Thoracic aorta (tissue), 2 donors: ENCODE measurements at places on chromosomes 1 and 21.

DNA sequence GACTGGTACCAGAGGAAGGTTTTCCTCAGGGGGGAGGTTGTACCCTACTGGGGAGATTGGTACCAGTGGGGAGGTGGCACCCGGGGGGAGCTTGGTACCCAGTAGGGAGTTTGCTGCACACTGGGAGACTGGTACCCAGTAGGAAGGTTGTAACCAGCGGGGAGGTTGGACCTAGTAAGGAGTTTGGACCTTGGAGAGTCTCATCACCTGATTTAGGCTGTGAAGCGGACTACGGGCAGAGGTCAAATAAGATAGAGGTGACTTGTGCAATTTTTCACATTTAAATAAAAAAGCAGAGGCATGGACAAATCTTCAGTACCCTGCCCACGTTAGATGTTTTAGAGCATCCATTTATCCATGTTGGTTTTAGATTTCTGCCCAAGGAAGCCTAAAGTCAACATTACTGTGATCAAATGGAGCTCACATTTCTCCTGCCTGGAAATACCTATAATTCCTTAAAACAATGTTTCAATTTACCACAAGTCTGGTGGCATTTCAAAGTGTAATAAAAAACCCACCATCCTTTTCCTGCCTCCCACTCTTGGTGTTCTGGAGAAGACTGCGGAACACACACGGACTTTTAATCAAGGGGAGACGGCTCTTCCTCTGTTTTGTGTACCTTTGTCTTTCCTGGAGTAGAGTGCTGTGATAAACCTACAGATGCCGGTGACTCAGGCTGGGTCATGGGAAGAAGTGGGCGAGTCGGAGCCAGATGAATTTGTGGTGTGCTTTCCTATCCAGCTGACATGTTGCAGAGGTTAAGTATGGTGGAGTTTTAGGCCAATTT lies 36.2 kb upstream of the MRPS6 start:
- no peak overlapping the region for H3K27ac ChIP-seq
- peaks cover 14% of the 10 kb centered on the region for H3K4me1 ChIP-seq
- H3K27me3 ChIP-seq, result no peaks in the 10 kb centered on the region
- no peaks in the 10 kb centered on the region for H3K36me3 ChIP-seq
- DNase-seq, result no peak

DNA sequence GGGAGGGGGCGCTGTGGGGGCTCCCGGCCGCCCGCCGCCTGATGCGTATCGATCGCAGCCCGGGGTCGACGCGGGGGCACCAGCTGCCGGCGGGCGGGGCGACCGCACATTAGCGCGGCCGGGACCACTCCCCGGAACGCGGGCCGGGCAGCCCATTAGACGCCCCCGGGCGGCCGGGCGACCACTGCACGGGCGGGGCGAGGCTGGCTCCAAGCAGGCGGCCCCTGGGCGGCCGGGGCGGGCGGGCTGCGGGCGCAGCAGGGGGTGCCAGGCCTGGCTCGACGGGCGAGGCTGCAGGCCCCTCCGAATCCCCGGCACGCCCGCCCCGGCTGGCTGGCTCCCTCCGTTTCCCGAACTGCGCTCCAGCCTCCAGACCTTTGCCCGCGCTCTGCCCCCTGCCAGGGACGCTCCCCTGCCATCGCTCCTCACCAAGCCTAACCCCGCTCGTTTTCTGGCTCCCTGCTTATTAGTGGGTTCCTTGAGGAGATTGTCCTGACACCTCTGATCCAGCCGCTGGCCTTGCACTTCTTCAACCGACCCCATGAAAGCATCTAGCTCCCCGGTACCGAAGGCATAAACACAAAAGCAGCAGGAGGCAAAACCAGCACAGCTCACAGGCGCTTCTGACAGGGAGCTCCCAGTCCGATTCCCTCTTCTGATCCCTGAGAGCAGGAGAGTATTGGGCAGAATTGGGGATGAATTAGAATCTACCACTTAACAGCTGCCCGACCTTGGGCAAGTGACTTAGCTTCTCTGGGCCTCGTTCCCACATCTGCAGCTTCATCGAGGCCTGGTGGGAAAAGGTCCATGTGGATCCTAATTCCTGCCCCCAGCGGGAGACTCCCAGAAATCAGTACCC lies 92.6 kb upstream of the CASZ1 start:
- no peaks in the 10 kb centered on the region for H3K27me3 ChIP-seq
- no peak overlapping the region for H3K27ac ChIP-seq
- H3K4me3 ChIP-seq, result no peak overlapping the region
- no peaks in the 10 kb centered on the region for H3K36me3 ChIP-seq

GRCh38 chr1:213523781-213524398 lies 463.9 kb upstream of the PROX1 start:
- H3K36me3 ChIP-seq, result no peaks in the 10 kb centered on the region
- DNase-seq, result no peak
- no peaks in the 10 kb centered on the region for H3K4me1 ChIP-seq
- no peak overlapping the region for H3K4me3 ChIP-seq
- H3K27ac ChIP-seq, result no peak overlapping the region
- H3K27me3 ChIP-seq, result no peaks in the 10 kb centered on the region

DNA sequence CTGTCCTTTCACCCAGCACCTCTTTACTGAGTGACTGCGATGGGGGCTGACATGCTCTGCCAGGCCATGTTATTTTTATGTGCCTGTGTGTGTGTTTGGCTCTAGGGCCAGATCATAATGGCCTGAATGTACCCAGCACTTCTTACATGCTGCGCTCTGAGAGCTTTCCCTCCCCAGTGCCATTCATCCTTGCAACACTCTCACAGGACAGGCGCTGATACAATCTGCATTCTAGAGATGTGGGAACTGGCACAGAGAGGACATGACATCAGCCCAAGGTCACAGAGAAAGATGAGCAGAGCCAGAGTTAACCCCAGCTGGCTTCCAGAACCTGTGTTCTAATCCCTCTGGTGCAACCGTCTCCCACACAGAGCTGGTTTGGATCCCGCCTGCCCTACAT lies 54.5 kb downstream of the ARHGEF10L start:
- H3K4me1 ChIP-seq, result peaks cover 57% of the 10 kb centered on the region
- H3K27me3 ChIP-seq, result no peaks in the 10 kb centered on the region

DNA sequence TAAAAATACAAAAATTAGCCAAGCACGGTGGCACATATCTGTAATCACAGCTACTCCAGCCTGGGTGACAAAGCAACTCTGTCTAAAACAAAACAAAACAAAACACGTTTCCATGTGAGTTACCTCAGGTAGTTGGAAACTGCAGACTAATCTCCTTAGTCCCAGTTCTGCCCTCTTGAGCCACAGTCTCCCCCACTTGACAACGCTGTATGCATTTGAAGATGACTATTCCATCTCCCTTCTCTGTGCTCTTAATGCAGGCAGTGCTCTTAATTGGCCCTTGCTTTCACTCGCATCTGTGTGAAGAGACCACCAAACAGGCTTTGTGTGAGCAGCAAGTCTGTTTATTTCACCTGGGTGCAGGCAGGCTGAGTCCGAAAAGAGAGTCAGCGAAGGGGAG lies 19.6 kb upstream of the DHCR24 start:
- H3K4me3 ChIP-seq, result no peak overlapping the region
- DNase-seq, result no peak
- H3K27me3 ChIP-seq, result no peaks in the 10 kb centered on the region
- no peak overlapping the region for H3K27ac ChIP-seq
- no peaks in the 10 kb centered on the region for H3K36me3 ChIP-seq

GRCh38 chr1:211915924-211916323 lies 85.4 kb upstream of the LPGAT1 start:
- no peaks in the 10 kb centered on the region for H3K27me3 ChIP-seq
- no peak for DNase-seq
- H3K4me1 ChIP-seq, result peaks cover 3% of the 10 kb centered on the region
- no peak overlapping the region for H3K27ac ChIP-seq

- H3K27ac ChIP-seq, result no peak overlapping the region
- H3K4me3 ChIP-seq, result no peak overlapping the region
- peaks cover 9% of the 10 kb centered on the region for H3K4me1 ChIP-seq
- DNase-seq, result no peak
- no peaks in the 10 kb centered on the region for H3K36me3 ChIP-seq
Measured at GRCh38 chr1:150142083-150142482, 7.6 kb upstream of the PLEKHO1 start.

GRCh38 chr1:236394879-236395229 lies 768 bp downstream of the EDARADD start:
- no peaks in the 10 kb centered on the region for H3K36me3 ChIP-seq
- H3K4me3 ChIP-seq, result peak overlapping the region; percentile 85
- no peak for DNase-seq

GRCh38 chr1:228349701-228350171 lies 56.9 kb downstream of the TRIM11 start:
- DNase-seq, result no peak
- no peaks in the 10 kb centered on the region for H3K4me1 ChIP-seq
- no peaks in the 10 kb centered on the region for H3K27me3 ChIP-seq
- no peak overlapping the region for H3K27ac ChIP-seq
- H3K36me3 ChIP-seq, result no peaks in the 10 kb centered on the region
- H3K4me3 ChIP-seq, result no peak overlapping the region

DNA sequence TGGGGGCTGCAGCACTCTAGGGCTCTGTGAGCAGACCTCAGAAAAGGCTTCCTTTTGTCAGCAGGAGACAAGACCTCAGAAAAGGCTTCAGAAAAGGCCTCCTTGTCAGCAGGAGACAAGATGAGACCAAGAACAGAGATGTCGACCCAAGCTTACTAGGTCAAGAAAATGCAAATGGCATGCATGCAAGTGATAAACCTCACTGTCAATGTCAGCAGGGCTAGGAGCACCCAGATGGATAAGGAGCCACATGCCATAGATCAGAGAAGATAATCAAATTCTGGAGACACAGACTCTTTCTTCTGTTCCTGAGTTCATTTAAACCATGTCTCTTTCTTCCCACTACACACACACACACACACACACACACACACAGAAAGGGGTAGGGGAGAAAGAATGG lies 285.9 kb downstream of the CHRM3 start:
- H3K4me3 ChIP-seq, result no peak overlapping the region
- H3K27me3 ChIP-seq, result no peaks in the 10 kb centered on the region
- DNase-seq, result no peak
- H3K36me3 ChIP-seq, result no peaks in the 10 kb centered on the region
- H3K27ac ChIP-seq, result no peak overlapping the region
- no peaks in the 10 kb centered on the region for H3K4me1 ChIP-seq

DNA sequence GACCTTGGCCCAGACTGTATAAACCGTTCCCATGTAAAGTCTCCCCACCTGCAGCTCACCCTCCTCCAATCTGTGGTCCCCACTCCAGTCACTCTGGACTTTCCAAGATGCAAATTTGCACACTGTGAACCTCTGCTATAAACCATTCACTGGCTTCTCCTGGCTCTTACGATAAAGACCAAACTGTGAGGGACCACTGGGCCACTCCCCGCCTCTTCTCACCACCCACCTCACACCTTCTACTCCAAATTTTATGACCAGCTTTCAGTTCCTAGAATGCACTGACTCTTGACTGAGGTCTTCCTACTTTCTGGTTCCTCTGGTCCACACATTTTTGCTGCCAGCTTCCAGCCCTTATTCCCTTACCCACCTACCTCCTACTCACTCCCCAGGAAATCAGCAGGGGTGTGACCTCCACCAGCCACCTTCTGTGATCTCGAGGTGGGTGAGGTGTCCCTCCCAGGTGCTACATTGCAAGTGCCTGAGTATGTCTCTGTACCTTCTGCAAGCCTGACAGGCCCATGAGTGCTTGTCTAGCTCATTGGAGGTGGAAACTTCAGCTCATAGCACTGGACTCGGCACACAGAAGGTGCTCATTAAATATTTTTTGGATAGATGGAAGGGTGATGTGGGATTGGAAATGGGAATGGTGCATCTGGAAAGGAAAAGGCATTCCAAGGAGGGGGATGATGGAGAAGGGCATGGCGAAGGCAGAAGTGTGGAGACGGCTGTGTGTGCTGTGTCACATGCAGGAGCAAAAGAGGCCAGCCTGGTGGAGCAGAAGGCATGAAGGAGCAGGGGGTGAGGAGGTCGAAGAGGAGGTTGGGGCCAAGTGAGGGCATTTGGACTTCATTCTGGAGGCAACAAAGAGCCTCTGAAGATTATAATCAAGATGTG lies 15.6 kb upstream of the CSF1 start:
- no peak overlapping the region for H3K27ac ChIP-seq
- no peak for DNase-seq
- H3K36me3 ChIP-seq, result no peaks in the 10 kb centered on the region
- peaks cover 13% of the 10 kb centered on the region for H3K4me1 ChIP-seq
- H3K27me3 ChIP-seq, result no peaks in the 10 kb centered on the region

DNA sequence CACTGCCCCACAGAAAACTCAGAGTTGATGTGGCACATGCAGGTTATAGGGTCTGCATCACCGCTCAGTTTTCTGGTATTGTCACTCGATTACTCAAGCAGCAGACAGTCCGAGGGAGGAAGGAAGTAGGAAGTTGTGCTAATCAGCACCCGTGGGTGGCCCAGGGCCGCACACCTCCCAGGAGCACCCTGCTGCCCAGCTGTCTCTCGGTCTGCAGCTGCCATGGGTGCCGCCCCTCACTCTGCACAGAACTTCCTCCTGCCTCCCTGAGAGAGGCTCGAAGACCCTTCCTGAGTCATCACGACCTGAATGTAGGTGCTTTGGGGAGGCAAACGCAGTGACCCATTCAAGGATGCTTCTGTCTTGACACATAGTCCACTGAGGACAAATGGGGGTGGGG lies 4.2 kb upstream of the TFF3 start:
- no peak for DNase-seq
- H3K27me3 ChIP-seq, result no peaks in the 10 kb centered on the region
- H3K27ac ChIP-seq, result no peak overlapping the region
- H3K4me3 ChIP-seq, result no peak overlapping the region
- no peaks in the 10 kb centered on the region for H3K4me1 ChIP-seq

DNA sequence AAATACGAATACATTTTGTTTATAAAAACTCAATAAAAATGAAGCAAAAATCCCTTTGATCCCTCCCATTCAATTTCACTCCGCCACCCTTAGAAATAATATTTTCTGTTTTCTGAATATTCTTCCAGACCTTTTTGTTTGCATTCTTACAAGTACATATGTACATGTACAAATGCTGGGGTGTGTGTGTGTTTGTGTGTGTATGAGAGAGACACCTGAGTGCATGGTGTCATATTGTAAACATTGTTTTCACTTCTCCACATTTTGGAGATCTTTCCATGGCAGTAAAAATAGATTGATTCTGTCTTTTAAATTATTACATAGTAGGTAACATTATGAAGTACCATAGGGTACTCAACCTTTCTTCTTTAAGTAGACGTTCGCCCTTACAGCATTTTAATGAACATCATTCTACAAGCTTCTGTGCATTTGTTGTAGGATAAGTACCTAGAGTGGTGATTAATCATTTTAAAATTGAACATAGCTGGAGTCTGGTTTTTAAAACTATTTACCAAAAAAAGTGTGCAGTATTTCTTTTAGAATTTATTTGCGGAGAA lies 1.3 kb upstream of the MPC2 start:
- peak overlapping the region; percentile 87 for H3K4me3 ChIP-seq
- H3K27ac ChIP-seq, result peak overlapping the region; percentile 97
- DNase-seq, result no peak
- H3K27me3 ChIP-seq, result no peaks in the 10 kb centered on the region
- peaks cover 32% of the 10 kb centered on the region for H3K4me1 ChIP-seq
- H3K36me3 ChIP-seq, result no peaks in the 10 kb centered on the region

GRCh38 chr1:212107481-212107880 lies 71.9 kb downstream of the DTL start:
- no peak for DNase-seq
- peaks cover 12% of the 10 kb centered on the region for H3K4me1 ChIP-seq
- H3K4me3 ChIP-seq, result no peak overlapping the region
- H3K36me3 ChIP-seq, result no peaks in the 10 kb centered on the region
- no peaks in the 10 kb centered on the region for H3K27me3 ChIP-seq
- no peak overlapping the region for H3K27ac ChIP-seq

GRCh38 chr21:32003411-32003810 lies 130.6 kb downstream of the HUNK start:
- H3K4me3 ChIP-seq, result no peak overlapping the region
- H3K27ac ChIP-seq, result no peak overlapping the region
- H3K4me1 ChIP-seq, result no peaks in the 10 kb centered on the region
- no peaks in the 10 kb centered on the region for H3K36me3 ChIP-seq
- DNase-seq, result no peak
